ENCODE measurements at places on chromosomes 3 and 15. TPM values are rescaled to one million over a fixed set of nuclear protein-coding genes. Genes with fewer than 3 reads are reported as not detected.

Gene MYEF2
- 21.2 TPM for total RNA-seq

Gene LIPH
- 7.5 TPM for total RNA-seq

Gene LINGO1
- total RNA-seq, result 8.1 TPM

Gene SLC22A13
- not detected for total RNA-seq

Gene IQCF5
- total RNA-seq, result not detected

Gene MAP6D1
- total RNA-seq, result 7.8 TPM

Gene HCLS1
- total RNA-seq, result not detected

Gene CRTC3
- 25.7 TPM for total RNA-seq

Gene NPAP1
- total RNA-seq, result not detected

Gene SH3GL3
- 1.3 TPM for total RNA-seq

Gene MST1R
- 6.0 TPM for total RNA-seq

Gene CKMT1A
- 3.9 TPM for total RNA-seq

Gene CSPG4
- 0.04 TPM for total RNA-seq

Gene GOLGA8G
- total RNA-seq, result not detected

Gene SLC24A5
- not detected for total RNA-seq

Gene SPATA12
- total RNA-seq, result 0.41 TPM

Gene IL5RA
- total RNA-seq, result not detected

Gene ANKUB1
- total RNA-seq, result not detected

Gene IGSF10
- total RNA-seq, result 0.54 TPM

Gene CAPN7
- total RNA-seq, result 25.6 TPM

Gene KNG1
- total RNA-seq, result not detected

Gene SMCO1
- not detected for total RNA-seq

Gene AGTR1
- total RNA-seq, result 0.54 TPM

Gene ASB14
- total RNA-seq, result not detected

Gene MYO5C
- 4.6 TPM for total RNA-seq

Gene SOX2
- 0.60 TPM for total RNA-seq

Gene TMEM158
- total RNA-seq, result 19.7 TPM

Gene GOLGA8S
- 0.12 TPM for total RNA-seq

Gene ADCY5
- 0.32 TPM for total RNA-seq

Gene RHOA
- 581 TPM for total RNA-seq

Gene PLSCR2
- not detected for total RNA-seq

Gene STARD5
- 2.3 TPM for total RNA-seq

Gene DYNC1LI1
- 39.4 TPM for total RNA-seq

Gene MKRN2OS
- not detected for total RNA-seq

Gene STAB1
- not detected for total RNA-seq

Gene C3orf49
- total RNA-seq, result not detected

Gene PPM1L
- 0.20 TPM for total RNA-seq

All from A549 treated with ZK216348 at 1 μM for 4 hours (cell line).